ENCODE measurements at places on chromosomes 7 and 10.

GRCh38 chr10:126263006-126263676, 125.1 kb downstream of the ADAM12 start:
- no peaks in the 10 kb centered on the region for H3K36me3 ChIP-seq
- DNase-seq: no peak
- H3K4me1 ChIP-seq: peaks cover 6% of the 10 kb centered on the region
- H3K27ac ChIP-seq: no peak overlapping the region
- no peaks in the 10 kb centered on the region for H3K27me3 ChIP-seq

DNA sequence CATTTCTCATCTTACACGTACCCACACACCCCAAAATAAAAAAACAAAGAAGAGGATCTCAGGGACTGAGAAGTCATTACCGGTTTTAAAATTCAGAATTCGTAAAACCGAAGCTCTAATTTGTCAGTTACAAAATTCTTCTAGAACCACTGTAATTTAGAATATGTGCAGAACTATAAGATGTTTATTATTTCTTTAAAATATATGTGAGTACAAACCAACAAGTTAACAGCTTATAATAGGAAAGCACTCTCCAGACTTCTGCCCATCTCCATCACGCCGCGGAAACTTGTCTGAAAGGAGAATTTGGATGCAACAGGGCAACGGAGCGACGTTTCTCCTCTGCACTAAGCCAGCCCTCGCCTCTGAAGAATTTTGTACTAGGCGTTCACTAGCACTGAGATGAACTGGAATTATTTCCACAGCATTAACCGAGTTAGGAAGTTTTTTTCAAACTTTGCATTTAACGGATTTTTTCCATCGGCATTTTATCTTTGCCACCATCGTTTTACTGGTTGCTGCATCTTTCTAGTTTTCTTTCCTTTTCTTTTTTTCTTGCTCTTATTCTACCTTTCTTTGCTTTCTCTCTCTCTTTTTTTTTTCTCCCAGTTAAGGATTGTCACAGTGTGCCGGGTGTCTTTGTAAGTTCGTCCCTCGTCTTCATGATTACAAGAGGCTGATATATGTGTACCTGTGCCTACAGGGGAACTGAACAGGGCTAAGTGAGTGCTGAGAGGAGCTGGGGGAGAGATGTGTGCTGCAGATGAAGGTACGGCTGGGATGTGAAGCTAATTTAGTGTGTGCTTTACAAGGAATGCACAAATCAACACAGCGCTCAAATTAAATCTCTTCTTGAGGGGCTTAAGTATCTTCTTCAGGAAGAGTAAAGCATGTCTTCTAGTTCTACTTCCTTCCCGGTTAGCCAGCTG, 295.9 kb upstream of the NFE2L3 start:
- no peak for DNase-seq
- H3K4me3 ChIP-seq: peak overlapping the region; percentile 57
- peak overlapping the region; percentile 91 for H3K27ac ChIP-seq
- no peaks in the 10 kb centered on the region for H3K36me3 ChIP-seq

- H3K36me3 ChIP-seq: peaks cover 8% of the 10 kb centered on the region
- no peaks in the 10 kb centered on the region for H3K27me3 ChIP-seq
- DNase-seq: peak; percentile 16
- no peaks in the 10 kb centered on the region for H3K4me1 ChIP-seq
- H3K27ac ChIP-seq: no peak overlapping the region
- H3K4me3 ChIP-seq: no peak overlapping the region
Observed at GRCh38 chr7:4832711-4833110, 29.1 kb downstream of the PAPOLB start.

- DNase-seq: no peak
- H3K36me3 ChIP-seq: no peaks in the 10 kb centered on the region
- H3K4me1 ChIP-seq: no peaks in the 10 kb centered on the region
- H3K27me3 ChIP-seq: no peaks in the 10 kb centered on the region
- H3K4me3 ChIP-seq: no peak overlapping the region
- H3K27ac ChIP-seq: no peak overlapping the region
Observed at GRCh38 chr10:116452338-116452720, 24.7 kb downstream of the PNLIPRP3 start.

All from suprapubic skin (tissue), 4 donors.